ENCODE measurements at places on chromosomes 3 and 15. TPM values are rescaled to one million over a fixed set of nuclear protein-coding genes. Genes with fewer than 3 reads are reported as not detected.

The CMC1 gene
- 21.6 TPM for total RNA-seq

The CD47 gene
- 51.3 TPM for total RNA-seq

The BOC gene
- 93.1 TPM for total RNA-seq

The IL20RB gene
- total RNA-seq = 67.3 TPM

The PKM gene
- 484 TPM for total RNA-seq

The CHRM5 gene
- total RNA-seq = not detected

The ZPLD1 gene
- total RNA-seq = not detected

The ENTPD3 gene
- total RNA-seq = 3.9 TPM

The GPR87 gene
- total RNA-seq = 12.3 TPM

The SCN11A gene
- total RNA-seq = not detected

The PIK3R4 gene
- 20.6 TPM for total RNA-seq

The KIF23 gene
- total RNA-seq = 7.4 TPM

The C3orf33 gene
- 1.7 TPM for total RNA-seq

The HDGFL3 gene
- total RNA-seq = 27.7 TPM

The HCLS1 gene
- total RNA-seq = 35.4 TPM

The FGD5 gene
- 16.2 TPM for total RNA-seq

The KLHL25 gene
- total RNA-seq = 9.6 TPM

The SPINK8 gene
- total RNA-seq = not detected

The PLSCR2 gene
- not detected for total RNA-seq

The CACNA1D gene
- total RNA-seq = 0.74 TPM

The DNAJA4 gene
- total RNA-seq = 26.5 TPM

The MESP2 gene
- total RNA-seq = not detected

The RFC4 gene
- 8.3 TPM for total RNA-seq

The CCDC32 gene
- total RNA-seq = 20.6 TPM
